ENCODE measurements at places on chromosomes 2 and 18. TPM values are rescaled to one million over a fixed set of nuclear protein-coding genes. Genes with fewer than 3 reads are reported as not detected.

NHEJ1 gene
- total RNA-seq = 18.8 TPM

KIDINS220 gene
- 31.3 TPM for total RNA-seq

RAPGEF4 gene
- 0.75 TPM for total RNA-seq

TEKT4 gene
- total RNA-seq = 0.59 TPM

RBM45 gene
- 18.1 TPM for total RNA-seq

LRRC30 gene
- not detected for total RNA-seq

SCN1A gene
- total RNA-seq = not detected

LRRTM1 gene
- not detected for total RNA-seq

UGT1A5 gene
- not detected for total RNA-seq

SPTBN1 gene
- 169 TPM for total RNA-seq

VIL1 gene
- not detected for total RNA-seq

All from T-helper 2 cell treated with Interferon-gamma antibody and Interleukin-4, amounts not matched to agents 100 ng/mL and 5 ng/mL, for 36 hours (primary cell).